ENCODE measurements at places on chromosomes 1 and 21. TPM values are rescaled to one million over a fixed set of nuclear protein-coding genes. Genes with fewer than 3 reads are reported as not detected.

DNA sequence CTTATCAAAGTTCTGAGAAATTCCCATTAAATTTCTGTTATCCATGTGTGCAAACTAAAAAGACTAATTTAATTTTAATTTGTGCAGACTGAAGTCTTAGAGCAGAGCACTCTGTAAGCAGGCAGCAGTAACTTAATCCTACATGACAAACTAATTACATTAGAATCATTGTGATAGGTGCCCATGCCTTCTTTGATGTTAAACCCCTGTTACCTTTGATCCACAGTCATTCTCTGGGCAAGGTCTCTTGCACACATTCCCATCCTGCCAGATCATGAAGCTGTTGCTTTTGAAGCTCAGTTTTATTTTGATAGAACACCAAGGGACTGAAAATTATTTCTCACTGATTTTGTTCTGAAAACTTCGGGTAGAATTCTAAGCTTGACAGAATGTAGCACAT, 77.2 kb downstream of the BCAR3 start:
- DNase-seq: no peak

Gene CRYAA
- not detected for total RNA-seq

Gene CRNN
- total RNA-seq: not detected

DNA sequence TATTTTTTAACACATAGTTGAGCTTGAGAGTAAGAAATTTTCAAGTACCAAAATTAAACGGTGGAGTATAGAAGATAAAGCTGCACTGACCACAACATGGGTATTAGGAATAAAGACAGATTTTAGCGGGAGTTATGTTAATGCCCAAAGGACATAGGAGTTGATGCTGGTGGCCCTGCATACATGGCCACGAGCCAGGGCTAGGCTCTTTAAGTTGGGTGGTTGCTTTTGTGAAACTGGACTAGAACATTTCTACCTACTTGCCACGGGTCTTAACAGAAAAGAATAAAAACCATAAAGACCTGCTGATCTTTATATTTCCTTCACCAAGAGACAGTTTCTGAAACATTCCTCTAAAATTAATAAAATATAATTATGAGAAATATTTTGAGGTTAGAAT, 14.9 kb downstream of the EDEM3 start:
- DNase-seq: no peak
